ENCODE measurements at places on chromosomes 6 and 20.
A peak's percentile ranks its signal among the peaks of the same experiment; 100 is the strongest.

GRCh38 chr20:23028392-23028791 lies 6.7 kb upstream of the SSTR4 start:
- DNase-seq = no peak

DNA sequence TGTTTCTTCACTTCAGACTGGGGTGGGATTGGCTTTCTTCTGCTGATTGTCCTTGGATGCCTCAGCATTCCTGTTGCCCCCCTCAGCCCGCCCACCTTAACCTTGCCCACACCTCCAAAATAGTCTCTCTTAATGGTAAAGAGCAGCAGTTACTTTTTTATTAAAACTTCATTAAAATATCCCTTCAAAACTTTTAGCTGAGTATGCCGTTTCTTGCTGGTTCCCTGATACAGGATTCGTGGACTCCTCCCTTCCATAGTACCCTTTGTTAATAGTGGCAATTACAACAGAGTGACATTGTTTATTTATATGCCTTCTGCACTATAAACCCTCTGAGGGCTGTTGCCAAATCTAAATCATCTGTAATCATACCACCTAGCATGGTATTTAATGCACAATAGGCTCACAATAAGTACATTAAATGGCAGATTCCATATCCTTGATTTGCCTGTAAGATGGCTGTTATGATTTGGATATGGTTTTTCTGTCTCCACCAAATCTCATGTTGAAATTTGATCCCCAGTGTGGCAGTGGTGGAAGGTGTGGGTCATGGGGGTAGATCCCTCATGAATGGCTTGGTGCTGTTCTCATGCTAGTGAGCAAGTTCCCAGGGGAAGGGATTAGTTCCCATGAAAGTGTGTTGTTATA lies 3.5 kb upstream of the MOCS1 start:
- no peak for DNase-seq

DNA sequence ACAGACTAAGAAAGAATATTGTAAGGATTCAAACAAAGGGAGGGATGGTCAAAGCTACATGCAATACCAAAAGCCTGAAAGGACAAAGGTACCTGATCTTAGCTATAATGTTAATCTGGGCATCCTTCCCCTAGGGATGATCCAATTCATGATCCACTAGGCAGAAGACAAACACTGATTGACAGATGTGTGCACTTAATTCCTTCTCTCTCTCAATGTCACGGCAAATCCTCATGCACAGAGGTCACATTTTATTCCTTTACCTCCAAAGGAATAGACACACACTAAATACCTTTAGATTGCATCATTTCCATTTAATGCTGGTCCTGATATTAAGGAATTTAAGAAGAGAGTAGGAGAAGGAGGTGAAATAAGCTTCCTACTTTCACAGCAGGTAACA lies 73.4 kb downstream of the ZNF133 start:
- no peak for DNase-seq

DNA sequence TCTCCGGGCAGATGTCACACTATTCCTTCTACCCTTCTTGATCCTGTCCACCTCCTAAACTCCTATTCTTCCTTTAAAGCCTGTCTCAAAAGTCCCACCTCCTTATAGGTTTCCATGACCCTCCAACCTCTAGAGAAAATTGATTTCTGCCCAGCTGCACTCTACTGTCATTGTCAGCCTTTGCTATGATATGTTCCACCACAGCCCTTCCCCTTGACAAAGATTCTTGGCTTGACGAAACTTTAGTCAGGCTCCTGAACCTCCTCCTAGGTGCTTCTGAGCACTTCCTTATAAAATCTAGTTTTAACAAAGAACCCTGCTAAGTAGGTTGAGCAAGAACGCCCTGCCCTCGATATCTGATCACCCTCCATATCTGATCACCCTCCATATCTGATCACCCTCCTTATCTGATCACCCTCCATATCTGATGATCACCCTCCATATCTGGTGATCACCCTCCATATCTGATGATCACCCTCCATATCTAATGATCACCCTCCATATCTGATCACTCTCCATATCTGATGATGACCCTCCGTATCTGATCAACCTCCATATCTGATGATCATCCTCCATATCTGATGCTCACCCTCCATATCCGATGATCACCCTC lies 103.2 kb downstream of the RIN2 start:
- no peak for DNase-seq

GRCh38 chr20:44834693-44835092 lies 24.3 kb upstream of the RIMS4 start:
- no peak for DNase-seq

GRCh38 chr6:157339432-157339831 lies 16.1 kb upstream of the TMEM242 start:
- no peak for DNase-seq

DNA sequence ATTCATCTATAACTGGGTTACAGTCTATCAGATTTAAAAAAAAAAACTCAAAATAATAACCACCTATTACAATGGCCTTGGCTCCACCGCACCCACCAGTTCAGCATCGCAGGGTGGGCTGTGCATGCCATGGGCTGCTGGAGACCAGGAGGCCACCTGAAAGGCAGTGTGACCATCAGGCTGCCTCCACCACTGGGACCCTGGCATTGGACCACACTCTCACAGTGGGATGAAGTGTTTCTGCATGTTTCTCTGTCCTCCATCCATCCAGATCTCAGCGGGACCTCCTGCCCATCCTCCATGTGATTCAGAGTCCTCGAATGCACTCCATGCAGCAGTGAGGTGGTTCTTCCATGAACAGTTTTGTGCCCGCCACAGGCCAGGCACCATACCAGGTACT lies 206.1 kb upstream of the CST7 start:
- no peak for DNase-seq

GRCh38 chr20:23148731-23149570 lies 62.8 kb upstream of the CD93 start:
- no peak for DNase-seq

DNA sequence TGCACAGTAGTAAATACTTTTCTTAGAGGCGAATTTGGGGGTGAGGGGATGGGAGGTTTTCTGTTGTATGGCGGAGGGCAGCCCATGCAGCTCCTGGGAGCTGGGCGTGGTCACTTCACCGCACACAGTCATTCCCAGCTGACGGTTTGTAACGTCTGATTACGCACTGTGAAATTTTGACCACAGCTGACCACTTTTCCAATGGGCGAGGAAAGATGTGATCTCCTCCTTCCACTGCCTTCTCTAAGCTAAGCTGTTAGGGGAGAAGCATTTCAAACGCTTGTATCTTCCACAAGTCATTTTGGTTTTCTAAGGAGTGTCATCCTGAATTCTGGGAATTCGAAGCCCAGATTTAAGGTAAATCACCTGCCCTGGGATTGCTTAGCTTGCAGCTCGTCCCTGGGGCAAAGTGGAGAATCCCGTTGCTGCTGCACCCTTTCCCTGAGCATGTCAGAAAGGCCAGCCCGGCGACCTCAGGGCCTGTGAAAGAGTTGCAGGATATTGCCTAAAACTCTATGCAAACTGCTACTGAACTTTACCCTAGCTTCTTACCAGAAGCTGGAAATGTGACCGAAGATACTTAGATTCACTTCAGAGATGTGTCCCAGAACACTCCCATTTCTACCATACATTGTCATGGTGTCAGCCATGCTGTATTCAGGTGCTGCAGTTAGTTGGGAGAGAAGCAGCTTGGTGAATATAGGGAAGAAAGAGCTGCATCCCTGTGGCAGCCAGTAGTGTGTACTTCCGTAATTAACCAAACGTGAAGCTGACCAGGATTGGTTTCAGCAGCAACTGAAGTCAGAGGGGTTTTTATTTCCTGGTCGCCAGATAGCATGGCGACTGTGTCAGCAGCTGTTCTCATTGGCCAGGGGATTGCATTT lies 58.9 kb downstream of the RREB1 start:
- DNase-seq = no peak

DNA sequence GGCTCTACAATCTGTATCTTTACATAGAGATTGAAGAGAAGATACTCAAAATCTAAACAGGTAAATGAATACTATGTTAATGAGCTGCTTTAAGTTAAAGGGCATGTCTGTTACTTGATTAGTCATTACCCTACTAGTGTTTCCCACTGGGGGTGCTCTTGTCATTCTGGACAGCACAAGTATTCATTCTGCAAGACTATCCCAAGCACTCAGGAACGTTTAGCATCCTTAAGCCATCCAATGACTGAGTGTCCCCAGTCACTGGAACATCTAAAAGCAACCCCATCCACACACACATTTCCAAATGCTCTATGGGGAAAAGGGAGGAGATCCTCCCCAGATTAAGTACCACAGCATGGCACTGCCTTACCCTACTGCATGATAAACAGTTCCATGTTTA lies 25.7 kb downstream of the EZR start:
- DNase-seq = peak; percentile 32

GRCh38 chr20:326645-327185 lies 1.4 kb downstream of the SOX12 start:
- DNase-seq = no peak

DNA sequence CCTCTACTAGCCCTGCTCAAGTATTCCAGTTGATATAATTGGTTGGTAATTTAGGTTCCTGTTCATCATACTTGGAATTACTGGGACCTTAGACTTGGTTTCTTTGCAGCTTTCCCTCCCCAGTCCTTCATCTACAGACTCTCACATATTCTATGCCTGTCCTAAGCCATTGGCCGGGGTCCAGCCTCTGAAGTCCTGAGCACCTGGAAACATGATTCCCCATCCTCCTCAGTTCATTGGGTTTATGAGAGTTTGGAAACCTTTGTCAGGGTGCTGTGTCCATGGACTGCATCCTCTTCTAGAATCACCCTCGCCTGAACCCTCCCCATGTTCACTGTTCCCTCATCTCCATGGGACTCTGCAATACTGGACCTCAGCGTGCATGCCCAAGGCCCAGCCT lies 8.8 kb downstream of the GSTA2 start:
- no peak for DNase-seq

GRCh38 chr6:146975093-146975492 lies 229.1 kb upstream of the STXBP5 start:
- no peak for DNase-seq

GRCh38 chr6:19039287-19039686 lies 652.1 kb downstream of the RNF144B start:
- no peak for DNase-seq

DNA sequence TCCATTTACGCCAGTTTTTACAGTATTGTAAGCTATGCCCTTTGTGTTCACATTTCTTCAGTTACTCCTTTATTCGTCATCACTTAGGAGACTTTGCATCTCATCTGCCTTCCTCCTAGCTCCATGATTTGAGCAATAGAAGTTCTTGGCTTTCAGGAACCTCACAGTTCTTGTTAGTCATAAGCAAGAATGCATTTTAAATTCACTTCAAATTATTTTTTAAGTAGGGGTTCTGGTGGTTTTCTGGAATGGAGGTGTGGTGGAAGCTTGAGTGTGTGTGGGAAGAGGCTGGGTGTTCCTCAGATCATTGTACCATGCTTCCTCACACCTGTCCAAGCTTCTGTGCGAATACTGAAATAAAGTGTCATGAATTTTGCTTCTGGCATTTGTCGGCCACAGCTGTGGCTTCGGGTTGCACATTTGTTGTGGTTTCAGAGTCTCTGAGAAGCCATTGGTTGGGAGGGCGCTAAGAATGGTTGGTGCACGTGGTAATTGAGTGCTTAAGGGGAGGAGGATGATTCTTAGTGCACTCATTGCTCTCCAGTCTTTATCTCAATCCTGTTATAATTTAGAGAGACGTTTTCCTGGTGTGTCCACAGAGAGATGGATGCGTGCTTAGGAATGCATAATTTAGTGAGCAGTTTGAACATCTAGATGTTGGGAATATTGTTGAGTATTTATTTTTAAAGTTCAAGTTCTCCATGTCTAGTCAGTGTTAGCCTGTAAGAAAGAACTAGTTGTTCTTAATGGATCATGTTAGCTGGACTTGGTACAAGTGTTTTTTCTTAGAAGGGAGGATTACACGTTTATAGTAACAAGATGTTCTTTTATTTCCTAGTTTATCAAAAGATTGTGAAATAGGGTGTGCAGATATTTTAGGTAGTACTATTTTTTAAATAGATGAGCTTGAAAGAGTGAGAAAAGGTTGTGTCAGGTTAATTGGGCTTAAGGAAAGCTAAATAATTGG lies 31.9 kb downstream of the FOXO3 start:
- DNase-seq = no peak

DNA sequence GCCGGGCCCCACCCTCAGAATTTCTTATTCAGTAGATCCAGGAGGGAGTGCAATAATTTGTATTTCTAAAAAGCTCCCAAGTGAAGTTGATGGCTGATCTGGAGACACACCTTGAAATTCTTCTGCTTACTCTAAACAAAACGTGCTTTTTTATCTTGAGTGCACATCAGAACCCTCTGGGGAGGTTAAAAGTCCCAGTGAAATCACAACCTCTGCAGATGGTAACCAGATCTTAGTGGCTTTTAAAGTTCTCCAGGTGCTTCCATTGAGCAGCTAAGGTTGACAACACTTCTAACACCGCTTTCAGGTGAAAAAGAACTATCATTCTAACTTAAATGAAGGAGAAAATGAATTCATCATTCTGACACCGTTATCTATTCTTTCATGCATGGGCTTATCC lies 45.6 kb upstream of the ESR1 start:
- DNase-seq = no peak

- no peak for DNase-seq
These were observed 138.1 kb downstream of the RFPL4B start for GRCh38 chr6:112485120-112485826.

GRCh38 chr6:148915810-148916209 lies 169.0 kb downstream of the UST start:
- DNase-seq = no peak

- no peak for DNase-seq
These were observed 278 bp downstream of the UST start for GRCh38 chr6:148747145-148747470.

DNA sequence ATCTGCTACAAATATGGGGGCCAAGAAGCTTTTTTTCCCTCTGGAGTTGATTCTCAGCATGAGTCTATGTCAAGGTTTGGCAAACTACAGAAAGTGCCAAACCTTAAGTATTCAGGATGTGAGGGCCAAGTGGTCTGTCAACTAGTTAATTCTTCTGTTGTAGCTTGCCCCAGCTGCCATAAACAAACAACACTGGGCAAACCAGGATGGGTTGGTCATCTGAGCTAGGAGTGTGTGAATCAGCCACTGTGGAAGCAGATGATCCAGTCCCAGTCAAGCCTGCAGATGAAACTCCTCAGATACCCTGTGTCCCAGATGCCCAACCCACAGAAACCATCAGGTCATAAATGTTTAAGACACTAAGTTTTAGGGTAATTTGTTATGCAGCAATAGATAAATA lies 103.0 kb upstream of the MOCS1 start:
- no peak for DNase-seq

DNA sequence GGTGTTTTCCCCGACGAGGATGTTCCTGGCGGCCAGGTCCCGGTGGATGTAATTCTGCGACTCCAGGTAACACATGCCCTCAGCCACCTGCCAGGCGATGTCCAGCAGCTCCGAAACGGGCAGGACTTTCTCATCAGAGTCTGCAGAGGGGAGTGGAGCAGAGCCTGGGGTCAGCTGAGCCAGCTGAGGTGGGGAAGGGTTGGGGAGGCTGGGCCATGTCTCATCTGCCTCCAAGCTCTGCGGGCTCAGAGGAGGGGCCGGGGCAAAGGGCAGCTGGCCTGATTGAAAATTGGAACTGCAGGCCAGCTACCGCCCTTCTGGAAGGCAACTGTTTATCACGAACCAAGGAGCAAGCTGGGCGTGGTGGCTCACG lies 6.4 kb downstream of the PTK6 start:
- no peak for DNase-seq
